ENCODE measurements at places on chromosomes 12 and 14. TPM values are rescaled to one million over a fixed set of nuclear protein-coding genes. Genes with fewer than 3 reads are reported as not detected.

Gene GALNT8
- not detected for total RNA-seq

Gene ARHGEF40
- total RNA-seq, result 8.6 TPM

Gene NEUROD4
- total RNA-seq, result not detected

Gene CLEC6A
- not detected for total RNA-seq

Gene ALDH6A1
- 2.4 TPM for total RNA-seq

Gene CIDEB
- total RNA-seq, result 0.22 TPM

Gene CAPS2
- total RNA-seq, result 0.97 TPM
